ENCODE measurements at places on chromosomes 13 and 19.

DNA sequence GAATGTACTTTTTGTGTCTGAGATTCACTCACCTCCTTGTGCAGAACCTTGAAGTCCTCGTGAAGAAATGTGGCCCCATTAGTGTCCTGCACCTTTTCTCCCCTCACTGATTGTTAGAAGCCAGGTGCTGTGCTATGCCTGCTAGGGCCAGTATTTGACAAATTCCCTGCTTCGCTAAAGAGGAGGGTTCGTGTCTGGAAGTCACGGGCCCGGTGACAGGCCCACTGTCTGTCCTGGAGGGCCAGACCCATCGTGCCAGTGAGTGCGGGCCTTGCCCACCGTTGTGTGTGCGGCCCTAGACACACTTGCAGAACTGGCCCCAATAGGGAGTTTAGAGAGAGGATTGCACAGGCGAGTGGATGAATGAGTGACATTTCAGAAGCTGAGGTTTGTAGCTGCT, 36.8 kb upstream of the GAS6 start:
- DNase-seq: no peak

DNA sequence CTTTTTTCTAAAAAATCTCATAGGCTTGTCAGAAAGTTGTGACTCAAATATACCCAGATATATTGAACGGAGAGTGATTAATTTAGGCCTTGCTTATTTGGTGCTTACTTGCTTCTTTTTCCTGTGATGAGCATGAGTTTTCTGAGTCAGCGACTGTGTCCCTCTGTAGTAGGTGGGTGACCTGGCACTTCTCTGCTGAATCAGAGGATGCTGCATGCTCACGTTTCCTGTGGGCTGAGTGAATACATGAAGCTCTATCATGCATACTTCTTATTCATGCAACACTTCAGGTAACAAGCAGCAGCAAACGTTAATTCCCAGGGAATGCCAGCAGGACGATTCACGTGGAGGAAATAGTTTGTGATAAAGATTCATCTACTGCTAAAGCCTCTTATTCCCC, 245.0 kb downstream of the KLF5 start:
- DNase-seq: no peak

DNA sequence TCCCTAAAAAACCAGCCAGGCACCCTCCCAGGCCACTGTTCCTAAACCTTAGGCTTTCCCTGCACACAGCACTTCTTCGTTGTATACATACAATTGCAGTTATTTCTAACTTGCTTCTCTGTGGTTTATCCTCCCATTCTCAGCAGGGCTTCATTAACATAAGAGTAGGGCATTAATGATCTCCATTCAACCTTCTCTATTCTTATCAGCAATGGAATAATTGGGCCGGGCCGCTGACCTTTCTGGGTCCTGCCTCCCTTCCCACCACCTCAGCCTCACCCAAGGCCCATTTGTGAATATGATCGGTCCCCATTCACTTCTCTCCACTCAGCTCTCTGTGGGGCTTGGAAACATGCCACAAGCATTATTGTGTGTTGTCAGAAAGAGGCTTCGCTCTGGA, 184.2 kb downstream of the SUCLA2 start:
- DNase-seq: no peak

DNA sequence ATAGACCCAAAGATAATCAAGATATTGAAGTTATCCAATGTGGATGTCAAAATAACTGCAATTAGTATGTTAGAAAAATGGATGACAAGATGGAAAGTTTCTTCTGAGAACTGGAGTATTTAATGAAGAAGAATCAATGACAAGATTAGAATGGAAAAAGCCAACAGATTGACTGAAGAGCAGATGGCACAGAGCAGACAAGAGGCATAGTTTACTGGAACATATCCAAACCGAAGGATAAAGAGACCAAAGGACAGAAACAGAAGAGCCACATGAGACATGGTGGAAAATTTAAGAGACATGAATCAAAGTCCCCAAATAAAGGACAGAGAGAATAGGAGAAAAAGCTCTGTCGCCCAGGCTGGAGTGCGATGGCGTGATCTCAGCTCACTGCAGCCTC, 89.6 kb upstream of the RXFP2 start:
- no peak for DNase-seq

DNA sequence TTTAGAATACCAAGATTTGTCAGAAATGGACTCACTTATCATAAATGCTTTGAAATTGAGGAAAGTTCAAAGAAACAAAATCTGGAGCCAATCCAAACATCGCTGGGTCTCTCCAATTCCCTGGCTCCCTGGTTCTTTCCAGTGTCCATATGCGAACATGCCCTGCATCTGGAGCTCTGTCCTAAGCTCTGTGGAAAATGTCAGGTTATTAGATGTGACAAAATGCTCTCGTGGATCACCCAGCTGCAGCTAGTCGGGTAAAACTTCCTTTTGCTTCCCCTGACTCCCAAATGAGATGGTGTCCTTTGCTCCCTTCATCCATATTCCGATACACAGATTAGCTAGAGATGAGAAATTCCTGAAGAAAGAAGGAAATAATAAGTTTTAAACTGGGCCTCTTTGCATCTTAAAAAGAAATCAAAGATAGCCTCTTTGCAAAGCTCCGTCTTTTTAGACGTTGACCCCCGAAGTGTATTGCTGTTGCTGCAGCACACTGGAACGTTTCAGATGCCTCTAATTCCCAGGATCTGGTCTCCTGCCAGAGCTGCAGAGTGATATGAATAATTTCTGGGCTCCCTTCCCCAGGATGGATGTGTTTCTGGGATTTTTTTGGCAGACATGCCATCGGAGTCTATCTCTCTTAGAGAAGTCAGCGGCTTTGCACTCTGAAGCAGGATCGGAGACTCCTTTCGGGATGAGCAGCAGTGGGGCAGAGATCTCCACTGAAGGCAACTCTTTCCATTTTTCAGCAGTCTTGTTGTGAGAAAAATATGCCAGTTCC, 102.9 kb downstream of the TEX26 start:
- DNase-seq: no peak

DNA sequence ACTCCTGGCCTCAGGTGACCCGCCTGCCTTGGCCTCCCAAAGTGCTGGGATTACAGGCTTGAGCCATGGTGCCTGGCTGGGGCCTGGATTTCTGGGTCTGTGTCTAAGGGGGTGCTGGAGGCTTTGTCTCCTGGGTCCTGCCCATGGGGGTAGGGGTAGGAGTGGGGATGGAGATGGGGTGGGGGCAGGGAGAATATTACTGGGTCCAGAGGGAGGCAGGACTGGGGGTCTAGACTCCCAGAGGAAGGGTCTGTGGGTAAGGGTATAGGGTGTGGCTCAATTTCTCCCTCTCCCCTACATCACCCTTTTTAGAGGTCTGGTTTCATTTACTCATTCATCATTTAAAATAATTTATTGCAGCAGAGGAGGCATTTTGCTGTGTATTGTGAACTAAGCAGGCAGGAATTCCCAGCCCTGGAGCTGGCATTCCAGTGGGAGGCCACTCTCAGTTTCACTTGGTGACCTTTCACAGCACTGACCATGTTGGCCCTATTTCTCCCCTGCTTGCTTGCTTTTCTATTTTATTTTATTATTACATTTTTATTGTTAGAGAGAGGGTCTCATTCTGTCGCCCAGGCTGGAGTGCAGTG, 810 bp upstream of the NFKBID start:
- DNase-seq: no peak

DNA sequence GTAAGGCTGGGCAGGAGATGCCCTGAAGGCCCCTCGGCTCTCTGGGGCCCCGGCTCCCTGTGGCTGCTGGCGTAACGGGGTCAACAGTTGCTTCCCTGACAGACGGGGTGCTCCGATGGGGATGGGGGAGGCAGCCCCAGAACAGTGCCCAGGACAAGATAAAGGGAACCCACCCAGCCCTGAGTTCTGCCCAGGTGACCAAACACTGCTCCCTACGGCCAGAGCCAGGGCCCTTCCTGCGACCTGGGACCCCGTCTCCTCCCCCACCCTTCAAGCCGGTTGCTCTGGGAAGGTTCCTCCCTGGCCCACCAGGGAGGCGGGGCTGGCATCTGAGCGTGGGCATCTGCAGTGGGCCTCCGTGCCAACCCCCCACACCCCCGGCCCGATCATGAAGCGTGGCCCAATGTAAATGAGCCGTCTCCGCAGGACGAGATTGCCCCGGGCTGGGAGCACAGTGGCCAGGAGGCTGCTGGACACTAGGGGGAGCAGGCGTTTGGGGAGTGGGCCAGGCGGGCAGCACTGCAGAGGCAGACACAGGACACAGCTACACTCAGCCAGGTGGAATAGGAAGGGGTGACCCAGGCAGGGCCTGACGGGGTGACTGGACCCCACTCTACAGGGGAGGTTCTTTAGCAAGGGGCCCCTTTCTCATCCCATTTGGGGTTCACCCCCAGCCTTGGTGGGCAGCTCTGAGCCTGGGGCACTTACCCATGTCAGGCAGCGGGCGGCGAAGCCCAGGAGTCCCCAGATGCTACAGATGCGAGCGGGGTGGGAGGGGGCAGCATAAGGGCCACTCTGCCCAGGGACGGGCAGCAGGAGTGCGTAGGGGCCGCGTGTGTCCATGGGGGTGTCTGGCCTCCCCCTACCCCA, 1.2 kb upstream of the NKPD1 start:
- peak; percentile 37 for DNase-seq

GRCh38 chr13:36639610-36640009, 34.2 kb upstream of the SERTM1 start:
- no peak for DNase-seq

GRCh38 chr13:60691268-60691667, 294.2 kb downstream of the TDRD3 start:
- no peak for DNase-seq

DNA sequence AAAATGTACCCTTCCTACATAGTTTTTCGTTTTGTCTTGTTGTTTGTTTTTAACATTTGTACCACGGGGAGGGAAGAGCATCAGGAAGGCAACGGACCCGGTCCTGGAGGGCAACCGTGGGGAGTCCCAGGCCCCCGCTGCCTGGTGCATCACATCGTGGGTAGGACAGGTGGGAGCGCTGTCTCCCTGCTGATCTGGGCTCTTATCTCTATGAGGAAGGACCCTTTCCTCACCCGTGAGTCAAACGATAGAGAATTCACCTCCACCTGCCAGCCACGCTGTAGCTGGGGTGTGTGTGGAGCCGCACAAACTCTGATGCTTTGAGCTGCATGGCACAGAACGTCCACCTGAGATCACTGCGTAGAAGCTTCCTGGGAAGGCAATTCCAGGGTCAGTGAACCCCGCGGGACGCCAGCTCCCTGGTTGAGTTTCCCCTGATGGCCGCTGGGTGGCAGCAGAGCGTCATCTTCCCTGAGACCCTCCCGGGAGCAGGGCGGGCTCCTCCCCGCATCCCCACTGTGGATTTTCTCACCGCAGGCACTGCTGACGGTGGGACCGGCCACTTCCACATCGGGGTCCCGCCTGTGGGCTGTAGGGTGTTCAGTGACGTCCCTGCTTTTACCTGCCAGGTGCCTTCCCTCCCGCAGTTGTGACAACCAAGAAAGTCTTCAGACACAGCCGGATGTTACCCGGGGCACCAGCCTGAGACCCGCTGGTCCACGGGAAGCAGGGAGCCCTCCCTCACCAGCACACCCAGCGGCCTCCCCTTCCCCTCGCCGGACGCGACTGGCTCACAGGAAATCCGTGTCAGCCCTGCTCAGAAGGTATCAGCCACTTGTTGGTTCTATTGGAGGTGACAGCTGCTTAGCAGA, 54.7 kb downstream of the ZNF787 start:
- DNase-seq: peak; percentile 39

GRCh38 chr13:112486386-112487126, 101.4 kb downstream of the TUBGCP3 start:
- DNase-seq: no peak

- DNase-seq: no peak
These were observed 116.1 kb downstream of the DNAJC3 start for GRCh38 chr13:95793018-95793555.

DNA sequence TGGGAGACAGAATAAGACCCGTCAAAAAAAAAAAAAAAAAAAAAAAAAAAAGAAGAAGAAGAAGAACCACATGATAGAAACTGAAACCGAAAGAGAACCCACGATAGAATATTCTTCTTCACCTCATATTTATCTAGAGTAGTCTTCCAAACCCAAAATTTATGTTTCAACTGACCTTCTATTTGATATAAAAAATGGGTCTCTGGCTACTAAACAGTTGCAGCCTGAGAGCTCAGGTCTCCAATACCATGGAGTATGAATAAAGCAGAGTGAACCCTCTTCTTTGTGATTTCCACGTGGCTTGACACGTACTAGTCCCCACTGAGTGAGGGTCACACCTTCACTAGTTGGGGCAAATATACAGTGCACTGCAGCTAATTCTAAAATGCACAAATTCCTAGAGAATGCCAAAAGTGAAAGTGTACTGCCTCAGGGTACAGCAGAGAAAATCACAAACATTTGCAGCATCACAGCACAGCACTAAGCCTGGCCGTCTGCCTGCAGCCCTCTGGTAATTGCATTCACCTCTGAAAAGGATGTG, 30.8 kb upstream of the RFC3 start:
- DNase-seq: no peak

DNA sequence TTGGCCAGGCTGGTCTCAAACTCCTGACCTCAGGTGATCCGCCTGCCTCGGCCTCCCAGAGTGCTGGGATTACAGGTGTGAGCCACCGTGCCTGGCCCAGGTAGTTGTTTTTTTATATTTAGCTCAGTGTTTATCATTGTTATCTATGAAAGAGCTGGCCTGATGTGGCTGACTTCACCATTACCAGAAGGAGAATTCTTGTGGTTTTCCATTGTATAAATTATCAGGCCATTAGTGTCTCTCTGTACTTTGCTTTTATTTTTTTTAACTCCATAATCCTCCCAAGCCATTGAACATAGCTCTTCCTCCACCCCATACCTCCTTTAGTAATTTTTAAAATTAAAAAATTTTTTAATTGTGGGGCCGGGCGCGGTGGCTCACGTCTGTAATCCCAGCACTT, 24.2 kb downstream of the CERS4 start:
- no peak for DNase-seq

- DNase-seq: peak; percentile 78
These were observed 5.8 kb upstream of the FRY start for GRCh38 chr13:32025730-32026129.

DNA sequence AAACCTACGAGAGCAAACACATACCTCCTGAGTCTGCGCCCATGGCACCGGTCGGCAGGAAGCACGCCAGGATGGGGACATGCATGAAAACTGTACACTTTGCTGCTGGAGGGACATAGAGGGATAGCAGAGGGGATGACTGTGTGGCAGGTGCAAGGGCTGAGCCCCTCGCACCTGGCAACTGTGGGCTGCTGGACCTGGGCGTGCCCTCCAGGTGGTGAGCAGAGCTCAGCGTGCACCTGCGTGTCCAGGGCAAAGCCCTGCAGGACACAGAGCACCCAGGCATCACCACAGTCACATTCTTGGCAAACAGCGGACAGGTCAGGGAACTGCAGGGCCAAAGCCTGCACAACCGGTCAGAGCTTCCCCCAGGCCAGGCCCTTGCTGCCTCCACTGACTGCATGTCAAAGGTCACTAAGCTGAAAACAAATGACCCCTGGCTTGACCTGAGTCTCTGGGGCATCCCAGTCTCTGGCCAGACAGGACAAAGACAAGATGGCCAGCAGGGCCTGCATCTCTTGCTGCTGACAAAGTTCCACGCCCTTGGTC, 9.0 kb upstream of the ISYNA1 start:
- DNase-seq: no peak
